ENCODE measurements at places on chromosomes 5 and 9.

DNA sequence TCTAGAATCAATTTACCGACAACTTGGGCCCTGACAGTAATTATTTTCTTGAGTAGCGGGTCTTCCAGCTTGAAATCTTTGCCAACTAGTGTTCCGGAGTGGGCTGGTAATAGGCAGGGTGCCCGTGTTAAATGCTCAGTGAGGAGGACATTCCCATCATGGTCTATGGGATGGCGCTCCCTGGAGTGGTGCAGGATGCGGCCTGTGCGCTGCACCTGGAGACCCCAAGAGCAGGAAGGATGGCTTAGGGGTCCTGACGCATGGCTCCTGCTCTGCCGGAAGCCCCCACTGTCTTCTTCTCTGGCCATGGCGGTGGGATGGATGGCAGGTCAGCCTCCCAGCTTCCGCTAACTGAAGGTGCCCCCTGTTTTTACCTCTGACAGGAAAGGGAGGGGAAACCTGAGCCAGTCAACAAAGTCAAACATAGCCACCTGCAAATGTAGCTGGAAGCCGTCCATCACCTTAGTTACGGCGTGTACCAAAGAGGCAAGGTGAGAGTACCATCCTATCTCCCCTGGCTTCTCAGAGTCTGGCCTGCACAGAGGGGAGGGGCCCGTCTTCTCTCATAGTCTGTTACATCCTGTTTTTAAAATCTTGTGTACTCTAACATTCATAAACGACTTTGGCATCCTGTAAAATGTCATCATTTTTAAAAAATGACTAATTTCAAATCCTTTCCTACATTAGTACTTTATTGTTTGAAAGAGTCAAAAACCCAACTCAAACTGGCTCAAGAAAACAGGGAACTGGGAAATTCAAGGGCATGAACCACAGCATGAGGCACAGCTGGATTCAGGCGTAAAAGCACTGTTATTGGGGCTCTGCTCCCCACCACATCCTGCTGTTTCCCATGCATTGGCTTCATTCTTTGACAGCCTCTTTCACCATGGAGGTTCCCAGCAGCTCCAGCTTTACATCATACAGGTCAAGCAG, 28.5 kb upstream of the UNC5A start:
- DNase-seq, result no peak

DNA sequence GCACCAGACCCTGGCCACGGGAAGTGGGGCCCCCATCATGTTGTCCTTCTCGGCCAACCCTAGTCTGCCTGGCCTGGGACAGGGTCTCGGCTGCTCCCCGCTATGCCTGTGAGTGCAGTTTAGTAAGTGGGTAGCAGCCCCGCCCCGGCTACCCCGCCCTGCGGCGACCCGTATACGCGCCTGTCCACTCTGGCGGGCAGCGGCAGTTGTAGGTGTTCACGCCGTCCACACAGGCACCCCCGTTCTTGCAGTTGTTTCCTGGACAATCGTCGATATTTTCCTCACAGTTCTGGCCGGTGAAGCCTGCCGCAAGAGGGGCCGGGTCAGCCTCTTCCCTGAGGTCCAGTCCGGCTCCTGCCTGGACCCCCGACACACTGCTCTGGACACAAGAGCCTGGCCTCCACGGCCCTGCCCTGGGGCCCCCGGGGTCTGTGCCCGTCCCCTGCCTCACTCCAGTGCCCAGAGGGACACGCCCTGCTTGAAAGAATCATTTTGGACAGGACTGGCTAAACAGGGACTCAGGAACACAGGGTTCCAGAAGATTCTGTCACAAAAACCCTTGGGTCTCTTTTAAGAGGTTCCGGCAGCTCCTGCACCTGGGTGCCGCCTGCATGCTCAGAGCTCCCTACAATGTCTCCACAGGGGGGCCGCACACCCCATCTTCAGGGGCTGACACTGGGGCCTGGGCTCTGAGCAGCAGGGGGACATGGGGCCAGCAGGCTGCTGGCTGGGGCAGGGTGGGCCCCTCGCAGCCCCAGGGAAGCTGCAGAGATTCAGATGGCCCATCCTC, 26.4 kb downstream of the NOTCH1 start:
- no peak for DNase-seq

DNA sequence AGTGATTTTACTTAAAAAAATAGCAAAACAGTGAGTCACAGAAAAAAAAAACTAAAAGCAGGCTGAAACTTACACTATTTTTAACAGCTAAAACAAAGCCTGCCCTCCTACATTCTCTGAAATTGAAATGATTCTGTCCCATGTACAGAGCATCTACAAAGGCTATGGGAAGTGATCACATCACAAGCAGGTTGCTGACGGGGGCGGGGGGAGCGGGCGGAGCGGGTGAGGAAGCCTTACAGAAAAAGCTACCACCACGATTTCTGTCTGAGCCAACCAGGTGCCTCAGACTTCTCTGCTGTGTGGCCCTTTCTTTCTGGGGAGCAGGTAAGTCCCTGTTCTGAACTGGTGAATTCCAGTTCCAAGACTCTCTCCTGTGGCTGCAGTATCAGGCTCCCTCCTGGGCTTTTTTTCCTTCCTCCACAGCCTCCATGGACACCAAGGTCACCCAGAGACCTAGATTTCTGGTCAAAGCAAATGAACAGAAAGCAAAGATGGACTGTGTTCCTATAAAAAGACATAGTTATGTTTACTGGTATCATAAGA, 104.9 kb downstream of the ANKRD18B start:
- no peak for DNase-seq

GRCh38 chr5:54837981-54838380, 147.4 kb downstream of the ESM1 start:
- DNase-seq, result no peak

- no peak for DNase-seq
Measured at GRCh38 chr9:83106263-83106662, 43.3 kb upstream of the RASEF start.

DNA sequence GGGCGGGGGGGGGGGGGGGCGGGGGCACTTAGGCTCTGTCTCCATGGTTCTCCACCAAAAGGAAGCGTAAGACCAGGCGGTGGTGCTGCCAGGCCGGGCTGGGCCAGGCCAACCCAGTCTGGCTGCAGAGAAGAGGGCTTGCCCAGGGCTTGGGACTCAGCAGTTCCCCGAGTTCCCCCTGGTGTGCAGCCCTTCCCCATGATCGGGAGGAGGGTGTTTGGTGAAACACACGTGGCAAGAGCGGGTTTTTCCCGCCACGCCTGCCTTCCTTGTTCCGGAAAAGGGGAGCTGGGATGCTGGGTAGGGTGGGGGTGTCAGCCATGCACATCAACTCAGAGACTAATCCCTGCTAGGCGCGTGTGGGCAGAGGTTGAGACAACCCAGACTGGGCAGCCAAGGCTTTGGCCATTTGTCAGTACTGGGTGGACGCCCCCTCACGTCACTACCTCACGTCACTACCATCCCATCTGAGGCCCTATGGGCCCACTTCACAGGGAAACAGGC, 32.9 kb downstream of the PRRX2 start:
- DNase-seq, result no peak

- DNase-seq, result no peak
Measured at GRCh38 chr5:29150840-29151239, 2042.6 kb upstream of the CDH6 start.

DNA sequence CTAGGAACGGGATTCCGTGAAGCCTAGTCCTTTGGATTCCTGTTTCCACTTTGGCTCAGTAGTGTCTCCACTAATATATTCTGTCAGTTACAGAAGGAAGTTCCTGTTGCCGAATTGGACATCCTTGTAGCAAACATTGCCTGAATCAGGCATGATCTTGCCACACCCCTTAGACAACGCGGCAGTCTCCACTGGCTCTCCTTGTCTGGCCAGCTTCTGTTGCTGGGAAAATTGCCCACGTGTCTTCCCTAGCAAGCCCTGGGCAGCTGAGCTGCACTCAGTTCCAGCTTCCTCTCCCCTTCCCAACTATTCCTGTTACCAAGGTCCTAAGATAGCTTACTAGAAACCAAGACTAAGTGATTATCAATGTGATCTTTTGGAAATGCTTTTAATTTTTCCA, 316.6 kb upstream of the RIOK2 start:
- no peak for DNase-seq

- no peak for DNase-seq
Measured at GRCh38 chr5:96017951-96018350, 56.3 kb upstream of the ELL2 start.

- no peak for DNase-seq
Measured at GRCh38 chr9:92767066-92768054, 2.7 kb upstream of the BICD2 start.

DNA sequence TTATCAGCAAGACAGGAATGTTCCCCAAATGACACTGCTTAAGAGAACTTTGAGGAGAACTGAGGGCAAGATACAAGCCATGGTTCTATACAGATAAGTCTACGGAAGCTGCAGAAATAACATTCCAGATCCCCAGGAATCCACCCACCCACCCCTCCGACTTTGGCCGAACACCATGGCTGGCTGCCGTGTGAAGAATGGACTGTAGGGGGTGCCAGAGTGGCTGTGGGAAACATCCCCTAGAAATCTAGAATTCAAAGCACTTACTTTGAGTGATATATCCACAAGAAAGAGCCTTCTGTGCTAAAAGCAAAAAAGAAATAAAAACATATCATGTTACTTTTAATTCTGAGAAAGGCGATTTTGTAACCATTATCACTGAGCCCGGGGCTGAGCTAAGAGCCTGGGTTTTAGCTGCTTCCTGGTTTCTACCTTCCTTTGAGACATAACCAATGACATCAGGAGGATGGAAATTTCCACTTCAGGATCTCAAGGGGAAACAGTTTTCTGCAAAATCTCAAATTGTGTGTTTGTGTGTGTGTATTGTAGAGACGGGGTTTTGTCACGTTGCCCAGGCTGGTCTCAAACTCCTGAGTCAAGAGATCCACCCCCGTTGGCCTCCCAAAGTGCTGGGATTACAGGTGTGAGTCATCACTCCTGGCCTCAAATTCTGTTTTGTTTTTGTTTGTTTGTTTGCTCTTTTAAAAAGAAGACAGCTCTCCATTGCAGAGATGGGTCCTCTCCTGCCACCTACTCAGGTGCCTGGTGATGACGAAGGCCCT, 36.4 kb downstream of the GGTA1 start:
- no peak for DNase-seq

- DNase-seq, result no peak
Measured at GRCh38 chr9:129624947-129625346, 1.0 kb upstream of the NTMT1 start.

DNA sequence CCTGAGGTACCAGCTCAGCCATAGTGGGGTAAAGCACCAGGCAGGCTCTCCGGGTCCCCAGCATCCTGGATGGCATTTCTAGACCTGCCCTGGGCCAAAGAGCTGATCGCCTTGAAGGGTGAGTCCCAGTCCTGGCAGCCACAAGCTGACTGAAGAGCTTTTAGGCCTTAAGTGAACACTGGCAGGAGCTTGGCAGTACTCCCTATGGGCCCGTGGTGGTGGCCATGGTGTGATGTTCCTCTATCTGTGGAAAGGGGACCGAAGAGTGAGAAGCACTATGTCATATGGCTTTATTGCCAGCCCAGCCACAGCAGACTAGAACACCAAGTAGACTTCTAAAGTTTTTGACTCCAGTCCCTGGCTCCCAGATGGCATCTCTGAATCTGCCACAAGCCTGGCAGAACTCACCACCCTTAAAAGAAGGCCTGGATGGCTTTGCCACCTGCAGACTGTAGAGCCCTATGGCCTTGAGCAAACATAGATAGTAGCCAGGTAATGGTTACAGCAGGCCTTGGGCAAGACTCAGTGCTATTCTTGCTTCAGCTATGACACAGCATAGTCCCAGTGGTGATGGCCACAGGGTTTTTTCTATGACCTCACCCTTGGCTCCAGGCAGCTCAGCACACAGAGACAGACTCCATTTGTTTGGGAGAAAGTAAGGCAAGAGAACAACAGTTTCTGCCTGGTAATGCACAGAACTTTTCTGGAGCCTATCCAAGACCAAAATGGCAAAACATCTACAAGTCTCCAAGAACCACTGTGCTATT, 801.5 kb upstream of the DMAC1 start:
- DNase-seq, result peak; percentile 7

- DNase-seq, result no peak
Measured at GRCh38 chr9:18447131-18447530, 26.8 kb upstream of the ADAMTSL1 start.

- no peak for DNase-seq
Measured at GRCh38 chr5:137332296-137332695, 166.8 kb downstream of the SPOCK1 start.

DNA sequence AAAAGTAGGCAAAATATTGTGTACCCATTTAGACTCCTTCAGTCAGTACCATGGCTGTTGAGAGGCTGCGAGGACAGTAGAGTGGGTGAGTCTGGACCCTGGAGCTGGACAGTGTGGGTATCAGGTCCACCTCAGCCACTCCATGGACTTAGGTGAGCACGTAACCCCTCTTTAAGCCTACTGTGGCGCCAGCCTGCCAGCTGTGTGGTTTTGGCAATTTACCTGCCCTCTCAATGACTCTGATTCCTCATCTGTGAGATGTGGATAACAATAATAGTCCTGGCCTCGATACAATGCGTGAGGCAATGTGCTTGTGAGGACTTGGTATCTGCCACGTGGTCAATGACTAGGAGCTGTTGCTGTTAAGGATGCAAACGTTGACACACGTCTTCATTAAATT, 17.9 kb downstream of the SLC1A3 start:
- DNase-seq, result no peak

- no peak for DNase-seq
Measured at GRCh38 chr9:80144856-80145255, 573.1 kb downstream of the TLE4 start.

GRCh38 chr9:90965226-90966030, 163.8 kb downstream of the SYK start:
- no peak for DNase-seq

- DNase-seq, result peak; percentile 70
Measured at GRCh38 chr9:19184144-19184917, 46.2 kb upstream of the DENND4C start.

- DNase-seq, result no peak
Measured at GRCh38 chr5:73939557-73939956, 313.6 kb downstream of the ARHGEF28 start.

DNA sequence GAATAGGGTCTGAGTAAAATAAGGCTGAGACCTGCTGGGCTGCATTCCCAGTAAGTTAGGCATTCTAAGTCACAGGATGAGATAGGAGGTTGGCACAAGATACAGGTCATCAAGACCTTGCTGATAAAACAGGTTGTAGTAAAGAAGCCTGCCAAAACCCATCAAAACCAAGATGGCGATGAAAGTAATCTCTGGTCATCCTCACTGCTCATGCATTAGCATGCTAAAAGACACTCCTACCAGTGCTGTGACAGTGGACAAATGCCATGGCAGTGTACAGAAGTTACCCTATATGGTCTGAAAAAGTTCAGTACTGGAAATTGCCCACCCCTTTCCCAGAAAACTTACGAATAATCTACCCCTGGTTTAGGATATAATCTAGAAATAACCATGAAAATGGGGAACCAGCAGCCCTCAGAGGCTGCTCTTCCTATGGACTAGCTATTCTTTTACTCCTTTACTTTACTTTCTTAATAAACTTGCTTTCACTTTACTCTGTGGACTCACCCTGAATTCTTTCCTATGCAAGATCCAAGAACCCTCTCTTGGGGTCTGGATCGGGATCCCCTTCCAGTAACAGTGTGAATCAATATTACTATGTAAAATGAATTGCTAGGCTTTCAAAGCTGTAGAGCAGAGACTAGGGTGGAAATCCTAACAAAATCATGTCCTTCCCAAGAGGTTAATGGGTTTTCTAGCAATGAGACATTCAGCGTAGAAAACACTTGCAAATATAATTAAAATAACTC, 257.8 kb downstream of the KIAA0825 start:
- DNase-seq, result no peak

Measured in foreskin keratinocyte (primary cell).